Esophagus squamous epithelium (tissue), 5 donors: ENCODE measurements at places on chromosomes 11 and 22.

DNA sequence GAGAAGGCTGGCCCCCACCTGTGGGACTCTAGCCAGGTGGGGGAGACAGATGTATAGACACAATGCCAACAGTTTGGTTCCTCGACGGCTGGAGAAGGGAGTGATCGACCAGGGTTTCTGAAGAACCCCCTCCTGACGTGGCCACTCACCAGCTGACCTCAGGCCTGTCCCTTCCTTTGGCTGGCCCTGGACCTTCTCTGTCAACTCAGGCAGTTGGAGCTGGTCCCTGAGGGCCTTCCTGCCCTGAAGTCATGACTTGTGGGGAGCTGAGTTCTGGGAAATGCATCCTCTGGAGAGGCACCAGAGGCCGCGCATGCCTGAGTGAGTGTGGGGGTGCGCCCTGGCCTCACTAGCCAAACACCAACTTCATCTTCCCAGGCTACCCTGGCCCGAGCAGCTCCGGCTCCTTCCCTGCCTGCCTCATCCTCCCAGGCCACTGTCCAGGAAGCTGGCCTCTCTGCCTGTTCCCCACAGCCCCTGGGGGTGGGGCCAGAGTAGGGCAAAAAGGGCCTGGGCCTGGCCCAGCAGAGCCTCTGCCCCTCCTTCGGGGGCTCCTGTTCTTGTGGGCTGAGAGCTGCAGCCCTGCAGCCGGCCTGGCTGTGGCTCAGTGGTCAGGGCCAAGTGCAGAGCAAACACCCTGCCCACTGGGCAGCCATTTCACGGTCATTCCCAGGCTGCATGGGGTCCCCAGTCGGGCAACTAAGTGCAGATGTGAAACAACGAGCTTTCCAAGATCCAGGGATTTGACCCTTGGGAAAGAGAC, 23.6 kb downstream of the TXN2 start:
- no peak for DNase-seq

DNA sequence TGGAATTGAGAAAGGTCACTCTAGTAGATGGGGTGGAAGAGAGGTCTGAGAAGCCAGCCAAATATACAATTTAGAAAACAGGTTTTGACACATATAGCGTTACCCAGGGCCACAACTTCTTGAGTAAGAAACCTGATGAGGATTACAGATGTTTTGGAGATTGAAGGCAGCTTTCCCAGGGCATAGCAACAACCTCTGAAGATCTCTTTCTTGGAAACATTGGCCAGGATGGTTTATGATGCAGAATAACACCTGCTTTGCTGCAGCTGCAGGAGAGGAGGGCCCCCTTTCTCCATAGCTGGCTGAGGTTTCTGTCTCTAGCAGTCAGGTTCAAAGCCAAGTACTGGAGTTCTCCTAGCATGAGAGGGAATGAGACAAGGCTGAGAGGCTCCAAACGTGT, 75.1 kb upstream of the NUP50 start:
- no peak for DNase-seq

DNA sequence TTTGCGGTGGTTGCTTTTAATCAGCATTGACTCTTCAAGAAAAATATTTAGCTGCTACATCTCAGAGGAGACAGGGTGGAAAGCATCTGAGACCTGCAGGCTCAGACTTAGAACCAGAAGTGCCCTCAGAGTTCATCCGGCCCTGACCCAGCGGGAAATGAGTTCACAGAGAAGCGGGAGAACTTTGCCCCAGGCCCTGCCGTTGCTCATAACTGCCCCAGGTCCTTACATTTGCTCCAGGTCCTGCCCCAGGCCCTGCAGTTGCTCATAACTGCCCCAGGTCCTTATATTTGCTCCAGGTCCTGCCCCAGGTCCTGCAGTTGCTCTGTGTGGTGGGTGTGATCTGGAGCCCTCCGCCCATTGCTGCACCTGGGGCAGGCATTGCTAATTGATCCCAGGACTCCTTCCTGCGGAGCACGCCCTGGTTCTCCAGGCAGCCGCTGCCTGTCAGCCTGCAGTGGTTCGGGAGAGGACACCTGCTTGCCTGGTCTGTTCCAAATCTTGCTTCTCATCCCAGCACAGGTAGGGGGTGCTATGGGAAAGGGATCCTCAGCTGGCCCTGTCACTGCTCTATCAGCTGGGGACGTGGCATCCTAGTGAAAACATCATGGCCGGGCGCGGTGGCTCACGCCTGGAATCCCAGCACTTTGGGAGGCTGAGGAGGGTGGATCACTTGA, 58.1 kb upstream of the PPP6R3 start:
- no peak for DNase-seq

DNA sequence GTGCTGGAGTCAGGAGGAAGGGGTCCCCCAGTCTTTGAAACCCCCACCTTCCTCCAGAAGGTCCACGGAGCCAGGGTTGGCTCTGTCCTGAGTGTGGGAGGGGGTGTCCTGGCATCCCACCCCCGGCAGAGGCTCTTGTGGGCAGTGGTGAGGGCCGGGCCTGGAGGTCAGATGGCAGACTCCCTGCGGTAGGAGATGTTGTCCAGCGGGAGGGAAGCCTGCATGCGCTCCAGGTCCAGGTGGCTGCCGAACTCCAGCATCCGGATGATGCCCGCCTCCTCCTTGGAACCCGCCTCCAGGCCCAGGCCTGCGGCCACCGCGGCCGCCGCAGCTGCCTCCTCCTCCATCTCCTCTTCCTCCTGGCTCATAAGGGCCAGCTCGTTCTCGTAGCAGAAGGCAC, 28.4 kb downstream of the KCNJ4 start:
- no peak for DNase-seq

- no peak for DNase-seq
These were observed 15.2 kb downstream of the KRTAP5-5 start for GRCh38 chr11:1644601-1645356.

GRCh38 chr11:134500621-134501020, 88.6 kb upstream of the B3GAT1 start:
- no peak for DNase-seq

DNA sequence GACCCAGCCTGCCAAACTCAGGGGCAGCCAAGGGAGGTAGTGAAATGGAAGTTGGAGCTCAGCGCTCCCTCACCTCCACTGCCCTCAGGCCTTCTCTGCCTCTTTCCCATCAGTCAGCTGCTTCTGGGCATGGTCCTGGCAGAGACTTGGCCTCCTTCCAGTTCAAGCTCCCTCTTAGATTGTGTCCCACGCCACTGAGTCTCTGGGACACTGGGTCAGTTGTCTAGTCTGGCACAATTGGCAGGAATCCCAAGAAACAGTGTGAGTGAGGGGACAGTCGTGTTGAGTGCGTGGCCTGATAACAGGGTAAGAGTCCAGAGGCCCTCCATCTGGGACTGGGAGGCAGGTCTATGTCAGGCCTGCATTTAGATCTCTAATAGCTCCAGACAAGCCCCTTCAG, 7.1 kb upstream of the SLC35E4 start:
- no peak for DNase-seq

- no peak for DNase-seq
These were observed 12.3 kb downstream of the APOBEC3H start for GRCh38 chr22:39109361-39109760.

GRCh38 chr11:16669799-16670415, 68.5 kb upstream of the C11orf58 start:
- no peak for DNase-seq

GRCh38 chr11:133047771-133048115, 484.6 kb downstream of the OPCML start:
- DNase-seq = no peak

- no peak for DNase-seq
These were observed 880.8 kb downstream of the FAM181B start for GRCh38 chr11:81852896-81853295.

GRCh38 chr11:34682825-34683224, 61.9 kb downstream of the EHF start:
- DNase-seq = no peak

DNA sequence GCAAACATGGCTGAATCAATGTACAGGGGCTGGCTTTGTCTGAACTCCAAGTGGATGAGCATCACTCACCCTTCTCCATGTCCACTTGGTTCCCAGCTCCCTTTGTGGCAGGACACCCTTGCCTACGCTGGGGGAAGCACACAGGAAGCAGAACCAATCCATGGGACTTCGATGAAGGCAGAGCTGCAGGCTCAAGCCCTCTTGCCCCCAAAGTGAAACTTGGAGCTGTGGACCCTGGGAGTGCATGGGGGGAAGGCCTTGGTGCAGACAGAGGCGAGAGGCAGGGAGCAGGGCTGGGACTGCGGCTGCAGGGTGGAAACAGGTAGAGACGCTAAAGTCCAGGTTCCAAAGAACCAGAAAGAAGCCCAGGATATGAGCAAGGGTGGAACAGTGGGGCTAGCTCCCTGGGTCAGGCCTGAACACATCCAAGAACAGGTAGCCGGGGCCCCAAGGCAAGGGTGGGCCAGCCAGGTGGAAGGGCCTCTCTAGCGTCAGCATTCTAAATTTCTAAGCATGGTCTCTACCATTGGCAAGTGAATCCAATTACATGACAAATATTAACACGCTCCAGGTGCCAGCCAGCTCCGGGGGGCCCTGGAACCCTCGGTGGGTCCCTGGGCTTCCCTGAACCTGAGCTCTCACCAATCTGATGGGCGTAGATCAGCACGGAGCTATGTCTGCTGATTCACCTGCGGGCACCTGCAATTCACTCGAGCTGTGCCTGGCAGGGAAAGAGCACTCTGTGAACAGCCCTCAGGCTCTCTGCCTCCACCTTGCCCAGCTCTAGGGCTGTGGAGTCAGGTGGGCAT, 532.8 kb downstream of the BRD1 start:
- DNase-seq = no peak

DNA sequence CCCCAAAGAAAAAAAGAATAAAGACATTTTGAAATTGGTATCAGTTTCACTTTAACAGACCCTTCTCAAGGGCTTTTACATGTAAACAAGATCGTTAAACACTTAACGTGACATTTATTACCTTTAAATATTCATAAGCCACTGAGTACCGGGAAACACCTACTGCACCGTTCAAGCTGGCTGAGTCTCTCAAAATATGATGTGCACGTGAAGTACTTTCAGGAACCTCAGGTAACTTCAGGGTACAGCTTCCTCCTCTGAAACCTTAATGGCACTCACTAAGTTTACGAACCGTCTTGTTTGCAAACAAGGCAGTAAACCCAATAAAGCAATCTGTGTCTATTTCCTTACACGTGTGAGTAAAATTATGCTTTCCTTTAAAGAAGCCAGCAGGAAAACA, 105.5 kb upstream of the TENM4 start:
- no peak for DNase-seq

DNA sequence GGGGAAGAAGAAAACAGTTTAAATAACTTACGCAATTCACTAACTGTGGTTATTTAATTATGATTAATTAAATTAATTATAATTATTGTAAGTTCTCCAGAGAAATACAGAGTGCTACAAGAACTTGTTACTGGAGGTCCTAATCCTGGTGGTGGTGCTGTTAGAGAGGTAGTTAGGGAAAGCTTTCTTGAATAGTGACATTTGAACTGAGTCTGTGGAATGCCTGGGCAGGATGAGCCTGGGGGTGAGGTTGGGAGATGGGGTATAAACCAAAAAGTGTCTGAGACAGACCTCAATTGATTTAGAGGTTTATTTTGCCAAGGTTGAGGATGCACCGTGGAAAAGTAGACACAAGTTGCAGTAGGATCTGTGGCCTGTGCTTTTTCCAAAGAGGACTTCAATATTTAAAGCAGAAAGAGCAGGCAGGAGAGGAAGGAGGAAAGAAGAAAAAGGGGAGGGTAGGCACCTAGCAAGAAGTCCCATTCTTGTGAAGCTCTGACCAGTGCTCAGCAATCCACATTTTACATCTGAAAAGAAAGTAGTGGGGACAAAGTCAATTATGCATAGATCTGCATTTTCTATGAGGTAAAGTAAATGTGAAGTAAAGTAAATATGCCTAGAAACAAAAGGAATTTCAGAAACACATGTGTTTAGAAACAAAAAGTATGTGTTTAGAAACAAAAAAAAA, 4.4 kb upstream of the ZNF202 start:
- DNase-seq = no peak

DNA sequence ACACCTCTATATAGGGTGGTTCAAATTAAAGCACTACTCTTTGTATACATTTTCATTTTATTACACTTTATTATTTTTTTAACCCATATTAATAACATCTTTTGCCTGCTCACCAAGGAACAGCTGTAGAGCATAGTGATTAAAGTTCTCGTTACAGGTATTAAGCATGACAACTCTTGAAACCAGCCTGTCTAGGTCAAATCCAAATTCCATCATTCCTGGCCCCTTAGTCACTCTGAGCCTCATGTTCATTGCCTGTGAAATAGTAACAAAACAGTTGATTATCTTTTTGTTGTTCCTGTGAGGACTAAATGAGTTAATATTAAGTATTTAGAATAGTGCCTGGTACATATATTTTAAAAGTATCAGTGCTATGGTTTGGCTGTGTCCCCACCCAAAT, 334.5 kb downstream of the RAB38 start:
- no peak for DNase-seq

DNA sequence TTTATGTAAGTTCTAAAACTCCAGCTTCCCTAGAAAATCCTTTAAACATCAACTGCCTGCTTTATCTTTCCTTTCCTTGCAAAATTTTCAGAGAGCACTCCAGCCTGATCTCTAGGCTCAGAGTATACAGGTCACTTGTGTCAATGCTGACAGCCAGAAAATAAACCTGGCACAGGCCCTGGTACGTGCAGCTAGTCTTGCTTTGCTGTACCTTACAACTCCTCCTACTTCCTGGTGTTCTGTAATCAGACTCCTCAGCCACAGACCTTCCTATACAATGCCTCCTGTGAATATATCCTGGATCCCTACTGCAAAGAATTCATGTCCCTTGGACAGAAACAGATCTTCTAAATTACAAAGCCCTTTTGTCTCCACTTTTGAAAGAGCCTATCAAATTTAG, 24.2 kb upstream of the TMEM123 start:
- DNase-seq = no peak

DNA sequence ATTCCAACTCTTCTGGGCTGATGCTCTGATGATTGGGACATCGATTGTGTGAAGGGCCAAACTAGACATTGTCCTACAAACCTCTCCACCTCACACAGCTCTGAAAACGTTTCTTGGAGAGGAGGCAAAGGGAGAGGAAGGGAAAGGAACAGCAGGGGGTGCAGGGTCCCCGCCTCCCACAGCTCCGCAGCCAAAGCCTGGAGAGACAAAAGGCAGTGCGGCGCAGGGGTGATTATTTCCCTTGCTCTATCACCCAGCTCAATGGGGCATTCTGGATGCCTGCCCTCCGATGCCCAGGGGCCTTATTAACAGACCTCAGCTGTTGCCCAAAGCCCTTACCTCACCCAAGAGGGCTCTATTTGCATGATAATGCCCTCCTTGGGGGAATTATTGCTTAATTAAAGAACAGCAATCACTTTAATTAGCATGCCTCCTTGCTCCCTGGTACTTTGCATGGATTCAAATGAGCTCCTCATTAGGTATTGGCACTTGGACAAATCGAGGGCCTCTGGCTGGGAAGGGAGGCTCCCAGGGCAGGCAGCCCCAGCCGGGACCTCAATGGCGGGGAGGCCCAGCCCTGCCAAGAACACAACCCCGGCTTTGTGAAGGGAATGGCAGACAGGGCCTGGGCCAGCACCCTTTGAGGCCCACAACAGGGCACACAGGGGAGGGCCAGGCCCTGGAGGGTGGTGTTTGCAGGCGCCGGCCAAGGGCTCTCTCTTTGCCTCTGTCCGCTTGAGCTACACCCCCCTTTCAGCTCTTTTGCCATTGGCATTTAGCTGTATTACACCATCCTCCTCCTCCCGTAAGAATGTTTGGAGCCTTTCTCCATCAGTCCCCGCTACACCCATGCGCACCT, 19.8 kb upstream of the CDON start:
- DNase-seq = no peak

- no peak for DNase-seq
These were observed 321.5 kb downstream of the KIRREL3 start for GRCh38 chr11:126679033-126679432.
